ENCODE measurements at places on chromosomes 1 and 21.

- no peaks in the 10 kb centered on the region for H3K27me3 ChIP-seq
- H3K27ac ChIP-seq = no peak overlapping the region
- H3K36me3 ChIP-seq = no peaks in the 10 kb centered on the region
- no peak for DNase-seq
- H3K4me3 ChIP-seq = no peak overlapping the region
Observed at GRCh38 chr1:239125893-239126292, 260.5 kb upstream of the CHRM3 start.

GRCh38 chr1:194658090-194658439 is 1471.7 kb upstream of the B3GALT2 start:
- H3K27ac ChIP-seq = no peak overlapping the region
- H3K36me3 ChIP-seq = no peaks in the 10 kb centered on the region
- DNase-seq = no peak

GRCh38 chr1:160756849-160757201 is 17.8 kb downstream of the SLAMF7 start:
- no peak overlapping the region for H3K27ac ChIP-seq
- DNase-seq = no peak
- H3K36me3 ChIP-seq = no peaks in the 10 kb centered on the region
- H3K4me3 ChIP-seq = no peak overlapping the region
- no peaks in the 10 kb centered on the region for H3K27me3 ChIP-seq
- peaks cover 16% of the 10 kb centered on the region for H3K4me1 ChIP-seq

DNA sequence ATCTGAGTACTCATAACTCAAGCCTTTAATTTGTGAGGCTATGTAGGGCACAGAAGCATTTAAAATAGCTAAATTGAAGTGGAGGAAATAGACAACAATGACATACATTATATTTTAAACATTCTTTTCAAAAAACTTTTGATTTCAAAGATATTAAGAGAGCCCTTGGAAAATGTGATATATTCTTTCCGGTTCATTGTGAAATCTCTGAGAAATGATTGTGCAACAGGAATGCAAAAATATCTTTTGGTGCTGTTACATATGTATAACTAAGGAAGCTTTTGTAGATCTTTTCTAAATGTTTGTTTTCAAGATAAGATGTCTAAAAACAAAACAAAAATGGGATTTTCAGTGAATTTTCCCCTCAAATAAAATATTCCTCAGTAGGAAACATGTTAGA is 185.2 kb downstream of the LEPR start:
- H3K27ac ChIP-seq = no peak overlapping the region
- no peak for DNase-seq
- no peak overlapping the region for H3K4me3 ChIP-seq
- no peaks in the 10 kb centered on the region for H3K27me3 ChIP-seq
- H3K36me3 ChIP-seq = no peaks in the 10 kb centered on the region
- H3K4me1 ChIP-seq = no peaks in the 10 kb centered on the region

GRCh38 chr1:73887412-73887811 is 310.6 kb downstream of the LRRIQ3 start:
- no peaks in the 10 kb centered on the region for H3K27me3 ChIP-seq
- DNase-seq = no peak
- no peaks in the 10 kb centered on the region for H3K36me3 ChIP-seq

GRCh38 chr1:54331843-54332463 is 74.2 kb downstream of the SSBP3 start:
- H3K27ac ChIP-seq = no peak overlapping the region
- no peak for DNase-seq
- H3K4me1 ChIP-seq = peaks cover 29% of the 10 kb centered on the region
- H3K36me3 ChIP-seq = no peaks in the 10 kb centered on the region
- no peak overlapping the region for H3K4me3 ChIP-seq
- no peaks in the 10 kb centered on the region for H3K27me3 ChIP-seq

DNA sequence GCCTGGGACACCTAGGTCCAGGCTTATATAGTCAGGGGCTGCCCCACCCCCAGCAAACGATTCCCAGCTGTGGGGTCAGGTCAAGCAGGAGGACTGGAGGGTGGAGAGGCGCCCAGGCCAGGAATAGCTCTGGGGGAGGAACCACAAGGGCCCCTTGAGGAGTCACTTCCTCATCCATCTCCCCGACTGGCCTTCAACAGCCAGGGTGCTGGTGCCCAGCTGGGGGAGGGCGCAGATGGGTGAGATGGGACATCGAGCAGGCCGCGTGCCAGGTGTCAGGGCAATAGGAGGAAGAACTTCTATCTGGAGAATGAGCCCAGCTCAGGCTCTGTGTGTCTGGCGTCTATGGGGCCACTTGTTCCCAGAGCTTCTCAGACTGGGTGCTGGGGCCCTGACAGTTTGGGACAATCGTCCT is 208 bp upstream of the MYBPH start:
- no peaks in the 10 kb centered on the region for H3K27me3 ChIP-seq
- DNase-seq = no peak
- no peak overlapping the region for H3K27ac ChIP-seq
- H3K4me3 ChIP-seq = no peak overlapping the region
- H3K4me1 ChIP-seq = no peaks in the 10 kb centered on the region
- no peaks in the 10 kb centered on the region for H3K36me3 ChIP-seq
